ENCODE measurements at places on chromosomes 11 and 22.

- DNase-seq: no peak
These were observed 371.3 kb downstream of the TENM4 start for GRCh38 chr11:79069504-79069903.

DNA sequence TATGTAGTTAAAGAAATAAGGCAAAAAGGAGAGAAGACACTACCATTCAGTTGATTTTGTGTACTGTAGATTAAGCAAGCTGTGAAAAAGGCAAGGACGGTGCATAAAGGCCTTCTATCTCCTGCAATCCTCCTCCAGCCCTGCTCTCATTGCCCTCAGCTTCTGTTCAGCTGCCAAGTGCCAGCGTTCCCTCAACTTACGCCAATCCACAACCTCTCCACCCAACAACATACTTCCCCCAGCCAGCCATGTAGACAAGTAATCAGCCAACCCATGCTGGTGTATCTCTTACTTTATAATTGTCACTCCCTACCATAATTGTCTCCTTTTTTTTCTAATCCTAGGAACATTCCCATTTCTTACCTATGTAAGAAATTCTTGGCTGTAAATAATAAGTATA is 30.1 kb upstream of the ANO5 start:
- DNase-seq: no peak

DNA sequence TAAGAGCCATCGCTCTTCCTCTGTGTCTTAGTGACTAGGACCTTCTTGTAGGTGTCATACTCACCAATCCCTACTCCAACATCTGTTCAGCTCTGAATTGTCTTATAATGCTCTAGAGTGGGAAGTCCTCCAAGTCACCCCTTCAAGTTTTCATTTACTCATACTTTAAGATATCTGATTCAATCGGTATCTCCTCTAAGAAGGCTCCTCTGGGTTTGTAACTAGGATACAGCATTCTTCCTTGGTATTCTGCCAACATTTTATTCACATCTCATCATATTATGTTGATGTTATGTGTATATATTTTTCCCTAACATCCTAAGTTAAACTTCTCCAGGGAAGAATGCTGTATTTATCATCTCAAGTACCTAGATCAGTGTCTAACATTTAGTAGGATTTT is 662.1 kb downstream of the NTM start:
- no peak for DNase-seq

GRCh38 chr22:27115410-27115809 is 458.0 kb downstream of the MIAT start:
- DNase-seq: no peak
